ENCODE measurements at places on chromosomes 2 and 18.

DNA sequence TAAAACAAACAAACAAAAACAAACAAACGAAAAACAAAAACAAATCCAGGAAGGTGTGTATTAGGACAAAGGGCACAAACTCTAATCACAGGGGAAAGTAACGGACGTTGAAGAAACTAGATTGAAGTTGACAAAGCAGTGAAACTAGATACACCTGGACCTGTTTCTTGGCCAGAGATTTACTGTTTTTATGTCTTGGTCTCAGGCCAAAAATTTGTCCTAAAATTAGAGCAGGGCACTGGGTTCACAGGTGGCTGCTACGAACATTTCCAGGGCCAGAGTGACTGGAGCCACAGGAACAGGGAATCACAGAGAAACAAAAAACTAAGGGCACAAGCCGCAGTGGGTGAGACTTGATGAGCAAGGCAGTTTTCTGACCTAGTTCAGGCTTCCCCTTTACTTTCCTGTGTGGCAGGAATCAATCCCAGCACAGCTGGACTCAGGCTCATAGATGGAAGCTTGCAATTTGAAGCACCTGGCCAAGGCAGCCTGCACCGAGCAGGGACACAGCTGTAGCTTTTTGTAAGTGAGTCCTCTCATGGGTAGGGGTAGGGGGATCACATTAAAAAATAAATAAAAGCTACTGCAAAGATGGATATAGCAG lies 329.4 kb downstream of the DLGAP1 start:
- no peak for DNase-seq

- peak; percentile 46 for DNase-seq
Measured at GRCh38 chr2:66803726-66804125, 368.8 kb downstream of the MEIS1 start.

DNA sequence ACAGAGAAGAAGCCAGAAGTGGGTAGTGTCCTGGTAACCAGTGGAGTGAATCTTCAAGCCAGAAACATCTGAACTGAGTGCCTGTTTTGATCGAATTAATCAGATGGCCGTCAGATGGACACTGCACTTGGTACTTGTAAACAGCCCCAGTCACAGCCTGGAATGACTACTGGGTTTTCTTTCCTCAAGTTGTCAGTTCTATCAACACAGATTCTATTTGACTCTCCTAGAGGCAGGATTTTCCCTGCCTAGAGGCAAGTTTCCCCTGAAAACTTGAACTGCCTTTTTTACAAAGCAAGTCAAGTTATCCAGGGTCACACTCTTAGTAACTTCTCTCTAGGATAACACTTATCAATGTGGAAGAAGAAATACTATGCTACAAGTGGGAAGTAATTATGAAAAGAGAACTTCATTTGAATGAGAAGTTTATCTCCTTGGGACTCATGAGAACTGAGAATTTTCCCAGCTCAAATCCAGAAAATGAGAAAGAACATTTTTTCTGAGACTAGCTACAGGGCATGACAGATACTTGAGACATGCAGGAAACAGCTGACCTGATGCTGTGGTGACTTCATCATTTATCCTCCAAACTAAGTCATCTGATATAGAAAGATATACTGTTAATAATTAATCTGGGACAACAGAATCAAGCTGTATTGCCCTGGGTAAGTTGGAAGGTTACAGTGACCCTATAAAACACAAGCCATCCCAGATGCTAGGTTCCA lies 36.0 kb downstream of the SULT1C2 start:
- peak; percentile 57 for DNase-seq

DNA sequence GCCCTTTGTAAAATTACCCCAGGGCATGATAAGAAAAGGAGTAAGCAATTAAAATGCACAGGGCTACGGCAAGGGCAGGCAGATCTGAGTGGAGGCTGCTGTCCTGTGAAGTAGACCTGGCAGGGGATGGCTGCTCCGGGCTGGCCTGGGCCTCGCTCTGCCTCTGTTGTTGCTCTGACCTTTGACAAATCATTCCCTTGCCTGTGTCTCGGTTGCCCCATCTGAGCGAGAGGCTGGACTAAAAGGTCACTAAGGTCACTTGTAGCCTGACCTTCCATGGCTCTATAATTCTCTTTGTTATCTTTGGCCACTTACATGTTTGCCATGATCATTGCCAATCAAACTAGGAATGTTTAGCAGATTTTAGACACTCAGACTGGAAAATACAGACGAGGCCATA lies 118.1 kb downstream of the KLHL29 start:
- no peak for DNase-seq

DNA sequence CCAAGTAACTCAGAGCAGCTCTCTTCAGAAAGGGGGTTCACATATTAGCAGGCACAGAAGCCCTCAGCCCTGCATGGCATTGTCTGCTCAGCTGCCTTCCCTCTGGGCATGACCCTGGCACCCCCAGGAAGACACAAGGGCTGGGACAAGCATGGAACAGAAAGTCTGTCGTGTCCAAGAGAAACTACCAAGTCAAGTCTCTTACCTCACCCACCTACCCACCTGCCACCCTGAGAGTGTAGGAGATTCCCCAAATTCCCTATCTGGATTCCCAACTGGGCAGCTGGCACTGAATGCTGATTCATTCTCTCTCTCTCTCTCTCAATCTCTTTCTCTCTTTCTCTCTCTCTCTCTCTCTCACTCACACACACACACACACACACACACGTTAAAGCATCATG lies 21.6 kb downstream of the SMAD7 start:
- no peak for DNase-seq

- no peak for DNase-seq
Measured at GRCh38 chr18:55416791-55417190, 171.2 kb downstream of the TCF4 start.

DNA sequence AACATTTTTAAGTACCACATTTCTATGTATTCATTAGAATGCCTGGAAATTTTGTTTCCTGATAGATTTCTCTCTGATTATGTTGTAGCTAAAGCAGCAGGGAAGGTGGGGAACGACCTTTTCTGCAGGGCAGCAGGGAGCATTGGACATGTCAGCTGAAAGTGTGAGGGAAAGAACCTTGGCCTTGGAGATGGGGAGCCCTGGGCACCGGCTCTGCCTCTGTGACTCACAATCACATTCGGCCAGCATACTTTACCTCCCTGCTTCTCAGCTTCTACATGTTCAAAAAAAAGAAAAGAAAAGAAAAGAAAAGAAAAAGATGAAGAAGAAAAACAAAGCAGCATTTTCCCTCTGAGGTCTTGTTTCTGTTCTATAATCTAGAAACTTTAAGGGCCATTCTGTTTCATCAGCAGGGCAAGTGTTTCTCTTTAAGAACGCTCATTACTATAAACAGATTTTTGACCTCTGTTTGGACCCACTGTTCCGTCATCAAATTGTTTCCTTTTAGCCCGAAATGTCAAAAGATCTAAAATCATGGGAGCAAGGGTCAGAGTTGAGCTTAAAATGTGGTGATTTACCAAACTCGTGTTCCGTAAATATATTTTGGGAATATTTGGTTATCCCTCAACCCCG lies 27.9 kb downstream of the SETBP1 start:
- DNase-seq, result peak; percentile 50

DNA sequence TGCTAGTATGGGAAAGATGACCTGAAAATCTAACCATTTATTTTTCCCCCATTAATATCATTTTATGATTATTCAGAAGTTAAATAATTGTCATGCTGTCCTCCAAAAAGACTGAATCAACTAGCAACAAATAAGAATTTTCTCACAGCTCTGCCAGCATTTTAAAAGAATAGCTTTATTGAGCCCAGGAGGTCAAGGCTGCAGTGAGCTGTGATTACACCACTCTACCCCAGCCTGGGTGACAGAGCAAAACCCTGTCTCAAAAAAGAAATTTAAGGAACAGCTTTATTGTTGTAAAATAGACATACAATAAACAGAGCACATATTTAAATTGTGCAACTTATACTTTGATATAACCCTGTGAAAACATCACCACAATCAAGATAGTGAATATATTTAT lies 24.8 kb upstream of the IL1A start:
- no peak for DNase-seq

GRCh38 chr2:59752071-59752470 lies 801.4 kb downstream of the BCL11A start:
- no peak for DNase-seq

DNA sequence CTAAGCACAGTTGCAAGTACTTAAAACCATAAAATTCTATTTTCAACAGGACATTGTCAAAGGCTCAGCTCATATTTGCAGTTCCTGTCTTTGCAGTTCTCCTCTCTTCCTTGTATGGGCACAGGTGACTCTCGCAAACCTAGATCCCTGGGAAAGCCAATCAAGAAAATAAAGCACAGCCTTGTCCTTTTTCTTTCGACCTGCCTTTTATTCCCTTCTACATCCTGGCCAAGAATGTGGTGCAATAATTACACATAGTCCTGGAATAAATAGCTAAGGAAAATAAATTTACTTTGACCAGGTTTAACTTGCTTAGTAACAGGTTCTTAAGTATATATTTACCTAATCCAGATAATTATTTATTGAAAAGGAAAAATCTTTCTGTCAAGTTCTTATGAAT lies 20.2 kb downstream of the ATG16L1 start:
- no peak for DNase-seq

Data from astrocyte of the spinal cord (primary cell).